ENCODE measurements at places on chromosomes 1 and 21.

- DNase-seq, result no peak
Observed at GRCh38 chr21:16911166-16911607, 601.7 kb upstream of the CXADR start.

DNA sequence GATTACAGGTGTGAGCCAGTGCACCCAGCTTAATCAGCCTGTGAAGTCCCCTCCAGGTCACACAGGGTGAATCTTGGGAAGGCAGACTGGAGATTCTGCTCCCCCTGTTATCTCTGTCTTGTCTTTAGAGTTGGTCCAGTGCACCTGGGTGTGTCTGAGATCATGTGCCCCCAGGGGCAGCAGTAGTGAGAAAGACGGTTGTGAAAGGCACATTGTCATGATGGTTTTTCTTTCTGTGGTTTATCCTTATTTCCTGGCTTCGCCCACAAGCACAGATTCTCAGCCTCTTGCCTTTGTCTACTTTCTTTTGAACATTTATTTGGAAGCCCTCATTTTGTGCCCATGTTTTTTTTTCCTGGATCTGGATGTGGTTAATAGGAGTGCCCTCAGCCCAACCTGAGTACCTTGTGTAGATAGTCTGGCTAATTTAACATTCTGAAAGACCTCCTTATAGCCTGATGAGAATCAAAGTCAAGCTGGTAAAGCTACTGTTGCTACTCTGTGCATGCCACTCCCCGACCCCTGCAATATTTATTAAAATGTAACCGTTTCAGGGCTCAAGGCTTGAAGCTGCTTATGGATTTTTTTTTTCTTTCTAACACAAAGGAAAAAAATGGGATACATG, 23.7 kb downstream of the UCK2 start:
- DNase-seq, result peak; percentile 42

GRCh38 chr1:175918364-175918801, 175.0 kb upstream of the TNR start:
- no peak for DNase-seq

GRCh38 chr1:227913396-227913763, 34.4 kb downstream of the WNT9A start:
- no peak for DNase-seq

DNA sequence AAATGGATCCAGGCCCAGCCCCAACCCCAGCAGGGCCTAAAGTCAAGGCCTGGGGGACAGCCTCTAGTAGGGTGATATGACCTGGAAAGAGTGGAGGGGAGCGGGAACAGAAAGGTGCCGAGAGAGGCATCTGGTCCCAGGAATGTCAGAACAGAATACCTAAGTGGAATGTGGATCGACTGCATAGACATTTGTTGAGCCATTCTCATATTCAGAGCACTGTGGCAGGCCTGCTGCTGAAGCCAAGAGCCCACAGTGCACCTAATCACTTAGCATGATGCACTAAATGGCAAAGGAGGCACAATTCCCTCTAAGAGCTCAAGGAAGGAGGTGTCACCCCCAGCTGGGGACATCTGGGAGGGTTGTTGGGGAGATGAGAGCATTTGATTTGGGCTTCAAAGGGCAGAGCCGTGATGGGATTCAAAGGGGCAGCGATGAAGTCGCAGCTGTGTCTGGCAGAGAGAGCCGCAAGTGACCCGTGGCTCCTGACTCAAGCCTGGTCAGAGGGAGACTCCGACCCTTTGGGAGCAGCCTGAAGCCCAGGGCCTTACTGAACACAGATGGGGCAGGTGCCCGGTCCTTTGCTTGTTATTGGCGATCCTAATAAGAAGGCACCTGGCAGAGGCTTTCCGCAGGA, 8.6 kb upstream of the PKP1 start:
- DNase-seq, result no peak

GRCh38 chr1:37474697-37475379, 458 bp downstream of the ZC3H12A start:
- DNase-seq, result no peak

Measured in urothelium cell line (cell line).